ENCODE measurements at places on chromosomes 13 and 19.

- DNase-seq: no peak
Measured at GRCh38 chr13:34620074-34620850, 321.8 kb upstream of the NBEA start.

DNA sequence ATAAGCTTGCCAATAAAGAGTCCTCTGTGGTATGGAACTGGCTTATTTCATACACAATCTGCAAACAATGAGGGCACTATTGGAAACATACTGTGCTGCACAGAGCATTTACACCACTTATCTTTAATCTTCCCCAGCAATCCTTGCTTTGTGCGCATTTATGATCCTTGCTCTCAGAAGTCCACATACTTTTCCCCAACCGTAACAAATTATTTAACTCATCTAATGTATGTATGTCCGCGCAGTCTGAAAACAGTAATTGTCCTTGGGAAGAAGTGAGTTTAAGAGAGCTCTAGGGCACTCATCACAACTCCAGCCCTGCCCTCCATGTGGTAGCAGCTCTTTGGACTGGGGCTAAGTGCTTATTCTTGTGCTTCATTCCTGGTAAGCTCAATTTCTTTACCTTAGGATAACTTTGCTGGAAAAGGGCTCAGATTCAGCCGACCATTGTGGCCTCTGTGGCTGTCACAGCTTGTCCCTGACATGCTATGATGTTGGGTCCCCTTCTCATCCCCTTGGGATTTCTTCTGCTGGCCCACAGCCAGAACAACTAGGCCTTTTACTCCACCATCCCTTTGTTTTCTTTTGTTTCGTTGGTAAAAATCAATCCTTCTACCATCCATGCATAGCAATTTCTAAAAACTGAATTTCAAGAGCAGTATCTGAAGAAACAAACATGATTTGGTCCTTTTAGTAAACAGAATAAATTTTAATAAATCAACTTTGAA lies 152.7 kb downstream of the TNFRSF19 start:
- DNase-seq: no peak

DNA sequence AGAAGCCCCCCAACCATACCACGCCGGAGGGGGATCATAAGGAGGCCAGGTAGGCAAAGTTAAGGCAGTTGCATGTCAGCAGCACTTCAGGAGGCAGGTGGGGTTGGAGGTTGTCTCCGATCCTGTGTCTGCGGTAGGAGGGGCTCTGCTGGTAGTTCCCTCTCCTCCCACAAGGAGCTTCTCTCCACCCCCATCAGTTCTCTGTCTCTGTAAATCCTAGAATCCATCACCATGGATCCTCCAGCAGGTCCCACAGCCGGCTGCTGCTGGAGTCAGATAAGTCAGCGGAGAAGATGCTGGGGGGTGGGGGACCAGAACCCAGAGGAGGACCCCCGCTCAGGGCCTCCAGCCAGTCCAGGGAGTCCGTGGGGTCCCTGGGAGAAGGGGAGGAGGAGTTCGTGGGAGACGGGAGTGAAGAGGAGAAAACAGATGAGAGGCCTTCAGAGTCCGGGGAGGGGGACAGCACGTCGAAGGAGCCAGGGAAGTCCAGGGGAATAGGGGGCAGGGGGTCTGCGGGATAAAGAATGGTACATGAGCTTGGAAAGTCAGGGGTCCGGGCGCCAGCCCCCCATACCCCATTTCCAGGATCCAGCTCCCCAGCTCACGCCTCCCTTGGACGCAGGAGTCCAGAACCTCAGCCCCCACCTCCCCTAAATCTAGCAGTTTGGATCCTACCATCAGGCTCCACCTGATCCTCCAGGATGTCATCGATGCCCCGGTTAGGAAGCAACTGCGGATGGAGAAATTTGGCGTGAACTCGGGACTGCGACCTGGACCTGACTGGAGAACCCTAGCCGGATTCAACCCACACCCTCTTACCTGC lies 6.3 kb downstream of the MAMSTR start:
- DNase-seq: no peak

- DNase-seq: no peak
Measured at GRCh38 chr13:44464471-44464870, 90.8 kb downstream of the SERP2 start.

DNA sequence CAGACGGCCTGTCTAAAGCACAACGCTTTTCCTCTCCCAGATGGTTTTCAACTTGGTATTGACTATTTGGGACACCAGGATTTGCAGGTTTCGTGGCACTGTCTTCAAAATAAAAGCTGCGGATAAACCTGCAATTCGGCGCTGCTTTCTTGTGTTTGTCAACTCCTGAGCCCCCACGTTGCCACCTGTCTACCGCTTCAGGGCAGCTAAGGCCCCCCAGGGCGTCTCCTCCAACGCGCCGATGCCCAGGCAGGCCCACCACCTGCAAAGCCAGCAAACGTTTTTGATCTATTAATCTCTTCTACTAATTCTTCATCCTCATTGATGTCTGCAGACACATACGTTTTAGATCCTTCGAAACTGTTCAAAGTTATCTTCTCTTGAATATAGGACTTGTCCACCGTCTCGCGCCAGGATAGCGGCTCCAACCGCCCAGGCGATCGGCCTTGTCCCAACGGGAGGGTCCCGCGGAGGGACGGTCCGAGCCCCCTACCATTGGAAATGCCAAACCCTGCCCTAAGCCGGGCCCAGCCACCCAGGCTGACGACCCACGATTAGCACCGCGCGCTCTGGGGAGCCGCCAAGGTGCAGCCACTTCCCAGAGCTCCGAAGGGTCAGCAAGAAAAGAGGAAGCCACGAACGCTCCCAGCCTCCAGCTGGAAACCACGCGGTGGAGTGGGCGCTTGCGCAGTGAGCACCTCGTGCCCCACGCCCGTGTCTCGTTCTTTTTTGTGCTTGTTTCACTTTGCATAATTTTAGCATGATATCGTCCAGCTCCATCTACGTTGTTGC lies 23.4 kb upstream of the VN1R4 start:
- DNase-seq: no peak

- no peak for DNase-seq
Measured at GRCh38 chr19:14058182-14059092, 3.4 kb downstream of the PALM3 start.

Data from NK-92 treated with Interleukin-12 subunit alpha and Interleukin-12 subunit beta, amount 100 ng/mL, for 24 hours (cell line).